ENCODE measurements at places on chromosomes 1 and 21. TPM values are rescaled to one million over a fixed set of nuclear protein-coding genes. Genes with fewer than 3 reads are reported as not detected.

- no peak for DNase-seq
Observed at GRCh38 chr1:155037851-155038441, 4.3 kb downstream of the DCST1 start.

- DNase-seq, result no peak
Observed at GRCh38 chr1:213689260-213689659, 298.5 kb upstream of the PROX1 start.

DNA sequence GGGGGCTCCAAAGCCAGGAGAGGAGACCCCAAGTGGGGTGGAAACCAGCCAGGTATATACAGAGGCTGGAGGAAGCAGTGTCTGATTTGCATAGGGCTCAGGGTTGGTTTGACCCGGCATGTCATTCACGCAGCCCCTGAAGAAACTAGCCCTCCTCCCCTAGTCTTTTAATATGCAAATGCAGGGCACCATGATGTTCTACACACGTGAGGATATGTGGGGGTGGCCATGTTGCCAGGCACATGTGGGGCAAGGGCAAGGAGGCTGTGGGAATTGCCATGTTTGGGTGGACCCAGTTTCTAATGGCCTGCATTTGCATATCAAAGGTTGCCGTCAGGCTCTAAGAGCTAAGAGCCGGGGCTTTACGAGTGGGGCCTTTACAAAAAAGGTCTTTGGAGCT is 12.0 kb upstream of the RHOU start:
- DNase-seq, result no peak

DNA sequence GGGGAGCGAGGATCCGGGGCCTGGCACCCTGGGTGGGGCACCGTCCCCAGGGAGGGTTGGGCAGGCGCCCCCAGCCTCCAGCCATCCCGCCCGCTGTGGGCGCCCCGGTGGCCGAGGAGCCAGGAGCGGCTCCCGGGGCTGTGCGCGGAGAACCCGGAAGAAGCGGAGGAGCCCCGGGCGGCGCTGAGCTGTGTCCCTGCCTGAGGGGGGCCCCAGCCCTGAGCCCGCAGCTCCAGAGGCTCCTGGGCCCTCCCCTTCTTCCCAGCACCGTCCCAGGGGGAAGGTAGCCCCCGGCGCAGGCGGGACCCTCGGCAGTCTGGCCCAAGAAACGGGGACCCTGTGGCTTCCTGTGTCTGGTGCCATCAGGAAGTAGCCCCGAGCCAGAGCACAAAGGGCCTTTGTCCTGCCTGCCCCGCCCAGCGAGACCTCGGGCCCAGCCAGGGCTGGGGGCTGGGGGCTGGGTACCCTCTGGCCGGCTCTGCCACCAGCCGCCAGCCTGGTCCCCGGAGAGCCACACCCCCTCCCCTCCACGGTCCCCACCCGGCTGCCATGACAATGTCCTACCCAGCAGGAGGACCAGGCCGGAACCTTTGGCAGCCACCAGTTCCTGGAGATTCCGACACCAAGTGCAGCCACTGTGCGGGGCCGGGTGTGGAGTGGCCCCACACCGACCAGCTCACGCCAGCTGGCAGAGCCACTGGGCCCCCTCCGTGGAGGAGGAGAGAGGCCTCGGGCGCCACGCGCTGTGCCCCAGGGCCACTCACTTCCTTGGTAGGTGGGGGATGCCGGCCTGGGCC is 15.6 kb upstream of the TTLL10 start:
- peak; percentile 41 for DNase-seq

DNA sequence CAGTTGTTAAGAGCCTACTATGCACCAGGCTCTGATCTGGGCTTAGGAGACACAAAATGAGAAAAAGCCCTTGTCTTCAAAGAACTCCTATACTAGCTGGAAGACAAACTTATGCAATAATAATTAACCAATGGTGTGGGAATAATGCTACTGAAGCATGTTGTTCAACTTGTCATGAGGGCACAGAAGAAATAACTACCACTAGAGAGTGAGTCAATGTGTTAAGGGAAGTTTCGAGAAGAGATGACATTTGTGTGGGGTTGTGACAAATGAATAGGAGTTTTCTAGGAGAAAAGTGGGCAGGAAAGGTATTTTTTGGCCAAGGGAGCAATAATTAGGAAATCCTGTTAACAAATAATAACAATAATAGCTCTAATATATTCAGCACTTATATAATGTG is 205.0 kb downstream of the PDE4B start:
- no peak for DNase-seq

DNA sequence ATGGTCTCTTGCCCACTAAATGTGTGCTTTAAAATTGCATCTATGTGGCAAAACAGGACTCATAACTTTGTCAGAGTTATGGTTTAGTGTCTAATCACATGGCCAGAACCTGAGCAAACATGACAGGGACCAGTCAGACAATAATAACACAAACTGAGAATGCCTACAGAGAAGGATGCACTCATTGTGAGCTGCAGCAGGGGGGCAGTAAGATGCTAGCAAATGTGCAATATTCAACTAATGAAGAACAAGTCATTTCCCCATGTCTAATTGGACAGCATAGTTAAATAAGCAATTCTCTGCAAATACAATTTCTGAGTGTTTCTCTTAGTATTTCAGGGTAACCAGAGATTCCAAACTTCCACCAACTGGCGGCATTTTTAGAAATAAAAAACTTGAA is 30.8 kb downstream of the SPAG17 start:
- no peak for DNase-seq

DNA sequence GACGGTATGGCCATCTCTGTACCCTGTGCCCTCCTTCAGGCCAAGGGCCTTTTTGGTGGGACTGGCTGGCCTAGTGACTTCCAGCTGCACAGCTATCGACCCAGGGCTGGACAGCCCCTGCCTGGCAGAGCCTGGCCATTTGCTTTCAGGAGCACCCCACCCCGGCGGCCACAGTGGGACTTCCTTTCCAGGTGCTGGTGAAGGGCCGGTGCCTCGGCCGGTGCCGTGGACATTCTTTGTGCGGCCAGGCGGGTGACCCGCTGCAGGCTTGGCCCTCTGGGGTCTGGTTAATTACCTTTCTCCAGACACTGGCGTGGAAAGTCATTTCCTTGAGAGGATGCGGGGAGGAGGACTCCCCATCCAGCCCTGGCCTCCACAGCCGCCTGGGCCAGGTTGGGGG is 50.1 kb downstream of the PRDM16 start:
- no peak for DNase-seq

GRCh38 chr1:166915941-166916340 is 39.9 kb upstream of the TADA1 start:
- DNase-seq, result no peak

DNA sequence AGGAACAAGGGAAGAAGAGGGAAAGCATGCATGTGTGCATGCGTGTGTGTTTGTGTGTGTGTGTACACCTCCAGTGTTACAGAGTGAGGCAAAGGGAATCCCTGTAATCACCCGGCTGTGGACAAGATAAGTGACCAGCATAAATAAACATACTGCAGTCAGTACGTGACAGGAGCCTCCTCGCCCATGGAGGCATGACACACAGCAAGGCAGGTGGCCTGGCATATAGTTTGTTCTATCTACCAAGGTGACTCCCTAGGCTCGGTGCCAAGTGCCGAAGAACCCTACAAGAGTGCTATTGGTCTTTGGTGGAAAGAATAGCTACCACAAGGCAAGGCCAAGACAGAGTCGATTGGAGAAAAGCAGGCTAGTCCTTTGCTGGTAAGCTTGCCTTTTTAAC is 31.7 kb upstream of the HEATR1 start:
- DNase-seq, result no peak

DNA sequence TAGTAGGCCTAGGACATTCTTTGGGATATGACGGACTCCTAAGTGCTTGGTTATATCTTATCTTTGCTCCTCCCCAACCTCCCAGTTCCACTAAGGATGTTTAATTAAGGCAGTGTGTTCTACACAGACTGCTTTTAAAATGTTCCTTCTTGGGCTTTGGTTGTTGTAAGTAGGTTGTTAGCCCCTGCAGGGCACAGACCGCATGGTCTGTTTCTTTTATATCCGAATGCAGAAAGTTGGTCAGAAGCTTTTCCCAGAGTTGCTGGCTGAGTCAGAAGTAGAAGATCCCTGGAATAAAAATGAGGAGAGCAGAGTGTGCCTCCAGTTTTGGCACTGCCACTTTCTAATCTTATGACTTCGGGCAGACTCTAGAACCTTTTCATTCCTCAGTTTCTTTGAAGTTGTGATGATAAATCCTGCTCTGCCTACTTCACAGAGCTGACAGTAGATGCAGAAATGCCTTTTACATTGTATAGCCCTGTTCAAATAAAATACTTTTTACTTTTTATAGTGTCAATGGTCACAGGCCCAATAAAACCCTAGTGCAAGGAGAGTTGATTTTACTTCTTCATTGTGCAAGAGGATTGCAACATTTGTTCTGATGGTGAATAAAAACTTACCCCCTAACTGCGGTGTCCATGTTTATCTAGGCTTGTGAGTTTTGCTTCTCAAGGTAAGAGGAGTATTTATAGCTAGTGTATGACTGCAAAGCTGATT is 18.4 kb downstream of the FMN2 start:
- DNase-seq, result no peak

- DNase-seq, result no peak
Observed at GRCh38 chr1:68745451-68745850, 248.6 kb upstream of the DEPDC1 start.

DNA sequence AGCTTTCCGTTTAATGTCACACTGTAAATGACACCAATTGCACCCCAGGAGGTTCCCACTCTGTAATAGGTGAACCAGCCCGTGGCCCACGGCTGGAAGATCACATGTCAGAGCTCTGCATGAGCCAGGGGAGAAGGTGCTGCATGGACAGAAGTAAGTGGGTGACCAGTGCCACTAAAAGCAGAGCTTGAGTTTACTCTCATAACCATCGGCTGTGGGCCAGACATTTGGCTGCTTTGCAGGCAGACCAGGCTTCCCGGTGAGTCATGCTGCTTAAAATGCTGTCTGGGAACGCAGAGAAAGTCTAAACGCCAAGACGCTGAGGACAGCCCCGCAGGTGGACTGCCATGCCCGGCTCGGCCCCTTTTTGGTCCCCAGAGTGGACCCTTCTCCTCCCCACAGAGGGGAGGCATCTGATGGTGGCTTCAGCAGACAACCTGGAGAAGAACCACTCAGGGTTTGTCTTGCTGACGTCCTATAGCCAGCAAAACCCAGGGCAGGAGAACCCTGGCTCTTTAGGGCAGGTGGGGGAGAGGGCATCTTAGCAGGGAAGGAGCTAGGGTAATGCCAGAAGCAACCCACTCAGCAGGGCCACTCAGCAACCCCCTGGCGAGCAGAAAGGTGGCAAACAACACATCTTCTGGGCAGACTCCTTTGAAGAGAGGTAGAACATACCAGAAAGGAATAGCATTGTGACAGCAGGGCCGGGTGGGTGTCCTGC is 7.3 kb downstream of the KIAA2013 start:
- no peak for DNase-seq

DNA sequence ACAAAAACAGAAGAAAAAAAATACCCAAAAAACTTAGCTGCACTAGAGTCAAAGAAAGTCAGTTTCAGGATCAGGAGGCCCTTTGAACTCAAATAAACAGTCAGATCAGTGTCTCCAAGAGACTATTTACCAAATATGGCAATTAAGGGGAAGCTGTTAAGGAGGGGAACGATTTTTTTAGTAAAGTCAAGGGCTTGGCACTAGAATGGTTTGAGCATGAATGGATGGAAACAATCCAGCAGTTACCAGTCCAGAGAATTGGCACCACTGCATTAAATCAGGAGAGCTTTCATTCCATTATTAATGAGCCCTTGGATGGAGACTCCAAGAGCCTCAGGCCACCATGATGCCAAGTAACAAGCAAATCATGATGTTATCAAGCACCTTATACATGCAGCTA is 7.2 kb downstream of the TRAPPC3 start:
- no peak for DNase-seq

GRCh38 chr1:27445177-27445936 is 44.6 kb downstream of the WASF2 start:
- no peak for DNase-seq

DNA sequence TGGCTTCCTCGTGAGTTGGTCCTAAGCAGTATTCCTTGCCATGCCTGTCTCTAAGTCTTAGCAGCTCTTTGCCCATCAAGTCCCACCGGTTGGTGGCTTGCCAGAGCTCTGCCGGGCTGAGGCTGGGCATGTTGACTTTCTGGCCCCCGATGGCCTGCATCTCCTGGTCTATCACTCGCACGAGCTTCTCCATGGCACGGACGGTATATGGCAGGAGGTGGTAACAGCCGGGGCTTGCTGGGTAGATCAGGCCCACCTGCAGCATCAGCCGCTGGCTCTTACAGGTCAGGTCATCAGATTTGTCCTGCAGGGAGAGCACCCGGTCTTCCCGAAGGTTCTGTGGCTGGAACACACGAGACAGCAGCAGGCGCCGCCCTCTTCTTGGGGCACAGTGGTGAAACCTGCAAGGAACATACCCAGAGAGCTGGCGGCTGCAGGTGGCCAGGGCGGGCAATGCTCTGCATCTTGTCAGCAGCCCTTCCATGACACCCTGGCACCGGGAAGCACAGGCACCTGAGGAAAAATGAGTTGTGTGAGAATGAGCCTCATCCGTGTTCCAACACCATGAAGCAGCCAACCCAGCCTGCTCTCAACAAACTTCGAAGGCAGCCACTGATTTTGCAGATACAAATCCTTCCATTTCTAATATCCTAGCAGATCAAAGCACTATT is 5.5 kb downstream of the PARS2 start:
- no peak for DNase-seq

- DNase-seq, result no peak
Observed at GRCh38 chr1:248852481-248853405, 6.1 kb downstream of the ZNF692 start.

DNA sequence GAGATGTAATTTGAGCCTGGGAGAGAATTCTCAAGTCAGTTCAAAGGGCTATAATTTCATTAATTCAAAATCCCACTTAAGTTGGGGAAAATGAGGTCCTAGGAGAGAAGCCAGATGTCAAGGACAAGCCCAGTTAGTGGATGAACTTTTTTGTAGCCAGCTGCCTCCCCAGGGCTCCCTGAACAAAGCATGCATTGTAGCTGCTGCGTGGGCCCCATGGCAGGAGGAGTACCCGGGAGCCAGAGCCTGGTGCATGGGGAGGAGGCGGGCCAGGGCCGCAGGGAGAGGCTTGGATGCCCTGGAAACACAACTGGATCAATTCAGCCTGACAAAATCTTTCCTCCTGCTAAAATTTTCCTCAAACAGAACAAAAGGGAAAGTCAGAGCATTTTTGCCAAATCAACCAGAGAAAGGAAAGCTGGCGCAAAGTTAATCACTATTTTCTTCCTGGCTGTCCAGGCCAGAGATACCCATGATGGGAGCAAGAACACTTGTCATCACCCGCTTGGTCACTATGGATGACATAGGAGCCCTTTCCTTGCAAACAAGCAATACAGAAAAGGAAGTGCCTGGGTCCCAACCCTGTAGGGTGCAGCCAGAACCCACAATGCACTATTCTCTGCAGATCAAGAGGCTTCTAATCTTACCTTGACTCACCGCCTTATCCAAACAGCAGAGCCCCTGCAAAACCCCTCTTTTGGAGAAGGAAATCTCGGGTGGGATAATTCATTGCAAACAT is 248.1 kb upstream of the RAB4A start:
- DNase-seq, result no peak

Gene NTRK1
- 5.3 TPM for total RNA-seq

Gene C1orf53
- 1.9 TPM for total RNA-seq

Gene PDPN
- not detected for total RNA-seq

Gene CD160
- total RNA-seq, result not detected

Gene TMPRSS15
- not detected for total RNA-seq

Gene BEST4
- 1.8 TPM for total RNA-seq

Gene KIF14
- 18.7 TPM for total RNA-seq

Gene C4BPB
- 8.9 TPM for total RNA-seq

Gene ISG15
- total RNA-seq, result 97.5 TPM

Gene DNASE2B
- total RNA-seq, result not detected

Gene SLC44A3
- total RNA-seq, result not detected

Gene ZFYVE9
- 1.4 TPM for total RNA-seq

Gene CLIC4
- 16.2 TPM for total RNA-seq

Gene PPP2R5A
- 28.1 TPM for total RNA-seq

Gene ITGB2
- total RNA-seq, result 272 TPM

Data from activated naive CD4-positive, alpha-beta T cell treated with anti-CD3 and anti-CD28 coated beads, Interleukin-2, amount 50 U/mL, for 72 hours (primary cell).